ENCODE measurements at places on chromosomes 11 and 22.

- no peak for DNase-seq
These were observed 829 bp upstream of the APOC3 start for GRCh38 chr11:116828632-116829524.

DNA sequence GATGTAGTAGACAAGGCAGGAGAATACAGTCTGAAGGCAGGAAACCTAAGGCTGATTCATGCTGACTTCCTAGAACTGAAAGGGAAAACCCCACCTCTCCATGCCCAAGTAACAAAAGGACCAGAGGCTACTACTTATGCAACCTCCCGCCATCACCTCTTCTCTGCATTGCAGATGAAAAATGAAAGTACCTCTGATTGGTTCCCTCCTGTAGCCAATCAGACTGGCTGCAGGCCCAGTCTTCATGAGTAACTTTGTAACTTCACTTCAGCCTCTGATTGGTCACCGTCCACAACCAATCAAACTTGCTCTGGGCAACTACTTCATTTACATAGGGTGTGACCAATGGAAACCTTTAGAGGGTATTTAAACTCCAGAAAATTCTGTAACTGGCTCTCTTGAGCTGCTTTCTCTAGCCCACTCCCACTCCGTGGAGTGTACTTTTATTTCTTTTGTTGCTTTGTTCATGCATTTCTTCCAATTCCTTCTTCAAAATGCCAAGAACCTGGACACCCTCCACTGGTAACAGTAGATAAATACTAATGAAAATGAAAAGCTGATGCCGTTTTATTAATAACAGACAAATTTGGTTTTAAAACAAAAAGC lies 5.2 kb upstream of the MAP6 start:
- peak; percentile 63 for DNase-seq

DNA sequence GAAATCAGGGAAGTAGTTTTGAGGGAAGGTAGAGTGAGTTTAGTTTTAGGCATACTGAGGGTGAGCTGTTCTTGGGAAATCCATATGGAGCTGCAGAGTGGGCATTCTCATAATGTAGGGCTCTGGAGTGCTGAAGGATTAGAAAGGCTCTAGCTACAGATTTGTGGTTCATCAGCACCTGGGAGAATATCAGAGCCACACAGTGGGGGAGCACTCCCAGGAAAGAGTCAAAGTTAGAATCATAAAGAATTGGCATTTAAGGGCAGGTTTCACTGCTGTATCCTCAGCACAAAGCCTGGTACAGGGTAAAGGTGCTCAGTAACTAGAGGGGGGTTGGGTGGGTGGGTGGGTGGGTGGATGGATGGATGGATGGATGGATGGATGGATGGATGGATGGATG lies 52.5 kb downstream of the SLN start:
- no peak for DNase-seq

GRCh38 chr11:48087974-48088681 lies 107.8 kb downstream of the PTPRJ start:
- DNase-seq = no peak

DNA sequence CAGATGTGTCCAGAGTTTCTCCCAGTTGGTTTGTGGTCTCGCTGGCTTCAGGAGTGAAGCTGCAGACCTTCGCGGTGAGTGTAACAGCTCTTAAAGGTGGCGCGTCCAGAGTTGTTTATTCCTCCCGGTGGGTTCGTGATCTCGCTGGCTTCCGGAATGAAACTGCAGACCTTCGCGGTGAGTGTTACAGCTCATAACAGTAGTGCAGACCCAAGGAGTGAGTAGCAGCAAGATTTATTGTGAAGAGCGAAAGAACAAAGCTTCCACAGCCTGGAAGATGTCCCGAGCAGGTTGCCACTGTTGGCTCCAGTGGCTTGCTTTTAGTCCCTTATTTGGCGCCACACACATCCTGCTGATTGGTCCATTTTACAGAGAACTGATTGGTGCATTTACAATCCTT lies 1.8 kb upstream of the PGA3 start:
- DNase-seq = no peak

DNA sequence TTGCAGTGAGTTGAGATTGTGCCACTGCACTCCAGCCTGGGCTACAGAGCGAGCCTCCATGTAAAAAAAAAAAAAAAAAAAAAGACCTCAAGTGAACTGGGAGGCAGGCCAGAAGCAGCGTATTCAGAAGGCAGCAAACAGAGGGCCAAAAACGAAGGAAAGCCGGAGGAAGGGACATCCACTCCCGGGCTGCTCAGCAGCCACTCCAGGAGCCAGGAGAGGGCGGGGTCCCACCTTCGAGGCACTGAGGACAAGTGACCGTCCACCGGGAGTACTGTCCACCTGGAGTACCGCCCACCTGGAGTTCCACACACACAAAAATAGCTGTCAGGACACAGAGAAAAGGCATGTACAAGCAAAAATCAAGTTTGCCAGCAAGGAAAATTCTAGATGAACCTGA lies 5.5 kb downstream of the TOLLIP start:
- DNase-seq = no peak

- no peak for DNase-seq
These were observed 349 bp downstream of the TSSC4 start for GRCh38 chr11:2400762-2401435.

DNA sequence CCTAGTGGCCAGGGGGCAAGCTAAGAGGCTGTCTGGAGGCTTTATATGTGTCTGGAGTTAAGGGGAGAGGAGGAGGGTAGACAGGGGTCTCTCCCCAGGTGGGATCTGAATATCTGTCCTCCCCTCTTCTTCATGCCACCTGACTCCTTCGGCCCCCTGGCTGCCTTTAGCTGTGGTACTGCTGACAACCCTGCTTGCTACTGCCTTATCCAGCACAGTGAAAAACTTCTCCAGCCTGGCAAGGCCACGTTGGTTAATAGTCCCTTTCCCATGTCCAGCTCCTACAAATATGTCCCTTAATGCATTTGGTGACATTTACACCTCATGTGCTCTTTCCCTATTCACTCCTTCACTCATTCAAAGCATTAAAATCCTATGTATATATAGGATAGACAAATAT lies 42.4 kb upstream of the NNMT start:
- no peak for DNase-seq

DNA sequence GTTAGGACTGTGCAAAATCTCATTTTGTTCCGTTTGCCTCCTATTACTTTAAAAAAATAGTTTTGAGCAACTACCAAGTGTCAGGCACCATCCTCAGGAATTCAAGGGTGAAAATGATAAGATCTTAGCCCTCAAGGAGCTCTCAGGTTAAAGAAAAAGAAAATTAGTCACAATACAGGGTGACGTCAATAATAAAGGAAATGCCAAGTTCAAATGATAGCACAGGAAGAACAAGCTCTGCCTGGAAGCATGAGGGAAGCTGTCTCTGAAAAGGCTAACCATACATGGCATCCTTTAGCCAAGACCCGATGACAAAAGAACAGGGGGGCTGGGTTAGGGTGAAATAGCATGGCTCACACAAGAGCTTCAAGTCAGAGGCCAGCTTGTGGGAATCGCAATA lies 11.1 kb upstream of the MPZL2 start:
- peak; percentile 40 for DNase-seq

- DNase-seq = peak; percentile 22
These were observed 2.5 kb upstream of the SUSD2 start for GRCh38 chr22:24178502-24179440.

DNA sequence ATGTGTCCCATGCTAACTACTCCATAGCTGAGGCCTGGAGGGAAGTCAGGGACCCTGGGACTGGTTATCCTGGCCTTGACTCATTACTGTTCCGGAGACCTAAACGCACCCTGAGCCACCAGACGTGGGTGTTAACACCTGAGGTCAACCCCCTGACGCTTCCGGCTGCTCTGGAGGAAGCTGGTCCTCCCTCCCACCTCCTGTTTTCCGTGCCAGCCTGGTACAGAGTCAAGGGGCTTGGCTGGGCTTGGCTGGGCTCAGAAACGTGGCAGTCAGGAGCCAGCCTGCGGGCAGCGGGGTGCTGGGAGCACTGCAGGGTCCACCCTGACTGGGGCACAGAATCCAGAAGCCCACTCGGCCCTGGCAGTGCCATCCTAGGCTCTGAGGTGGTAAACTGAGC lies 2.6 kb downstream of the TMPRSS4 start:
- no peak for DNase-seq

- no peak for DNase-seq
These were observed 14.9 kb downstream of the PPM1F start for GRCh38 chr22:21937821-21938070.

GRCh38 chr11:73430326-73430725 lies 54.1 kb downstream of the RELT start:
- DNase-seq = no peak

- no peak for DNase-seq
These were observed 12.2 kb upstream of the SMPD1 start for GRCh38 chr11:6377902-6378639.

- DNase-seq = no peak
These were observed 8.5 kb upstream of the ME3 start for GRCh38 chr11:86680716-86681482.

DNA sequence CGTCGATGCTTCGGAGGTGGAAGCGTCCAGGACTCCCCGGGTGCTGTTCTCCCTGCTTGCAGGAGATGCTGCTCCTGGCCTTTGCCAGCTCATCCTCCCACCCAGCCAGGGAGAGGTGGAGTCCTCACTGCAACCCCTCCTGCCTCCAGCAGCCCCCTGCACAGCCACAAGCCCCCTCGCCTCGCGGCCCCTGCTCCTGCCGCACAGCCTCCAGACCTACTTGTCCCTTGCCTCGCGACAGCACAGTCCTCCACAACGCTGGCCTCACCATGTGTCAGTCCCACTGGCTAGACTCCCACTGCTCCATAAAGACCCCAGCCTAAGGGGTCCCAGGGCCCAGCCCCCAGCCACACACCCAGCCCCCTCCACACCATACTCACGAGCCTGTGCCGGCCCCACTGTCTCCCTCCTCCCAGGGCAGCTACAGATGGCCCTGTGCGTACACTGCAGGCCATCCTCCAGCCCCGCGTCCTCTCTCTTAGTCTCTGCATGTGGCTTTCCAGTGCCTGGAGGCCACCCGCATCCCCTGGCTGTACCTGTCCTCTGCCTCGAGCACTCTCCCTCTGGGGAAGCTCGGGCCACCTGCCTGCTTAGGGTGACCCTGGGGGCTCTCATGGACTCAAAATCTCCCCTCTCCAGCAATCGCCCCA lies 91.5 kb downstream of the CELSR1 start:
- no peak for DNase-seq

- DNase-seq = no peak
These were observed 1.2 kb downstream of the CYTH4 start for GRCh38 chr22:37283393-37283937.

GRCh38 chr11:110921742-110922521 lies 209.7 kb upstream of the ARHGAP20 start:
- DNase-seq = peak; percentile 56

DNA sequence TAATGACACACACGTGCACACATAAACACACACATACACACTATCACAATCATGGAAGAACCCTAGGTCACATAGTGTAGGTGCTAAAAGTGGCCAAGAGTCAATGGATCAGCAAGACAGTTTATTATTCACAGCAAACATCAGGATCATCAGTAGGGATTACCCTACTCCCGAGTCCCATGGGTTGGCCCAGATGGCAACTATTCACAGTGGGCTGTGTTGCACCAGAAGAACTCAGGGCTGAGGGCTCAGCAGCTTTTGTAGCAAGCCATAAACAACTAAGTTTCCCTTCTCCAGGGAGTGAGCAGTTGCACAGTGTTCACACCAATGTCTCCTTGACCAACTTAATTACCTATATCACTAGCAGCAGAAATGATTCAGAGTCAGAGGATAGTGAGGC lies 20.8 kb downstream of the PRDM11 start:
- no peak for DNase-seq

DNA sequence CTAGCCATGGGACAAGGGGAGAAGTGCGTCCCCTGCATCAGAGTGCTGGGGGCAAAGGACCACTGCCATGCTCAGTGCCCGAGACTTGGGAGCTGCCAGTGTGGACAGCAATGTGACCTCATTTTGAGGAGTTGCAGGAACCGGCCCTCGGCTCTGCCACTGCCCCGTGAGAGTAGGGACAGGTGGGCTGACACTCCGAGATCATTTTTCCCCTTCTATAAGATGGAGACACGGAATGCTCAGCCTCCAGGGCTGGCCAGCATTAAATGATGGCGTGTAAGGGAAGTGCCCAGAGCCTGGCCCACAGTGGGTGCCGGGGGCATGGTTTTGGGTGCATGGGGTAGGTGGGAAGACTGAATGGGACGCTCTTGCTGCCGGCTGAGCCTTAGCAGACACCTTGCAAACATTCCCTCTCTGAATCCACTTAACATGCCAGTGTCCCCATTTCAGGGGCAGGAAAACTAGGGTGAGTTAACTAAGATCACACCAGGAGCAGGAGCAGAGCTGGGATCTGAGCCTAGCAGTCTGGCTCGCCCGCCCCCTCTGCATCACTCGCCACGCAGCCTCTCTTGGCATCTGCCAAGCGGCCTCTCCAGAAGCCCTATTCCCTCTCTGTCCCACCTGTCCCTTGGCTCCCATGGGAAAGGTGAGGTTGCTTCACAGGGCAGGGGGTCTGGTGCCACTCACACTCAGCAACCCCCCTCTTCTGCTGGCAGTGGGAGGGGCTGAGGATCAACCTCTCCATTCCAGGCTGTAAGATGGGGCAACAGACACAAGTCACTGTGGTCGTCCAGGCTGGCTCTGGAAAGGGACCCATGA lies 13.6 kb downstream of the NPTXR start:
- no peak for DNase-seq

- DNase-seq = peak; percentile 74
These were observed 20.2 kb downstream of the FADS3 start for GRCh38 chr11:61871158-61871597.

DNA sequence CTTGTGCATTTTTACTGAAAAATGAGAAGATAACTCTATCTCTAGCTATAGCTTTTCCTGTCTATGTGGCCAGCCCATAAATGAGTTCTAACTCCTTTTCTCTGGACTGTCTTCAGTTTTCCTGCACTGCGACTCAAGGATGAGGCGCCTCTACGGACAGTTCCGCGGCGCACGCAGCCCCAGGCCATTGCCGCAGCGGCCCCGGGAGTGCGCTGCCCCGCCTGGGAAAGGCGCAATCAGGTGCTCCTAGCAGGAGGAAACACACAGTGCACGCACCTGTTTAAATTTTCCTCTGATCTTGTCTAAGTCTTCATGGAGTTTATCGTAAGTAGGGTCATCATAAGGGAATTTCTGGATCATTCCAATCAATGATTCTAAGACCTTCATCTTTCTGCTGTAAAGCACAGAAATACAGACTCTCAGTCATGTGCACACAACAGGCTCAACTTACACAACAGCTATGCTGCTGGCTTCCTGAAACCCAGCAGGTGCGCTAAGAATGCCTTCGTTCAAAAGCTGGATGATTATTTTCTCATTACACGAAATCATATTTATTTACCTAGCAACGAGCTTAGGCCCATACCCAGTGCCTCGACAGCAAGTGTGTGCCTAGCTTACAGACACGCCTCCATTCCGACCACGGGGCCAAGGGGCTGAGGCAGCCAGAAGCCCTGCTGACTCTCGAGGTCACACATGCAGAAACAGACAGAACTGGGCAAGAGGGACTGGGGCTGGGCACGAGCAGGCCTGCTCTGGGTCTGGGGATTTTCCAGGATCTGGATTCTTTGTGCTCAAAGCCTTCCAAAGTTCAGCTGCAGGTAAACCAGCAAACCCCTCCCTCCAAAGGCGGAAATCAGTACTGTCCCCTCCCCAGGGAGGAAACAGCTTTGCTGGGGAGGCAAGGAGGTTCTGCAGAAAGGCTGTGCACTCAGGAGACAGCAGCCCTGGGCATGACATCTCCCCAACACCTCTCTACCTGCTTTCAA lies 7.2 kb downstream of the LTO1 start:
- no peak for DNase-seq
